ENCODE measurements at places on chromosomes 2 and 18. TPM values are rescaled to one million over a fixed set of nuclear protein-coding genes. Genes with fewer than 3 reads are reported as not detected.

Gene TGFA
- polyA plus RNA-seq = 0.04 TPM

Gene DNAH6
- 0.01 TPM for polyA plus RNA-seq

Gene ATP8B1
- polyA plus RNA-seq = not detected

Gene KCNF1
- not detected for polyA plus RNA-seq

Gene BCL2
- polyA plus RNA-seq = 34.9 TPM
